ENCODE measurements at places on chromosomes 2 and 18. TPM values are rescaled to one million over a fixed set of nuclear protein-coding genes. Genes with fewer than 3 reads are reported as not detected.

GRCh38 chr18:51301376-51301775 is 103.9 kb upstream of the MEX3C start:
- DNase-seq = no peak

GRCh38 chr2:29212009-29212408 is 96.8 kb downstream of the CLIP4 start:
- no peak for DNase-seq

DNA sequence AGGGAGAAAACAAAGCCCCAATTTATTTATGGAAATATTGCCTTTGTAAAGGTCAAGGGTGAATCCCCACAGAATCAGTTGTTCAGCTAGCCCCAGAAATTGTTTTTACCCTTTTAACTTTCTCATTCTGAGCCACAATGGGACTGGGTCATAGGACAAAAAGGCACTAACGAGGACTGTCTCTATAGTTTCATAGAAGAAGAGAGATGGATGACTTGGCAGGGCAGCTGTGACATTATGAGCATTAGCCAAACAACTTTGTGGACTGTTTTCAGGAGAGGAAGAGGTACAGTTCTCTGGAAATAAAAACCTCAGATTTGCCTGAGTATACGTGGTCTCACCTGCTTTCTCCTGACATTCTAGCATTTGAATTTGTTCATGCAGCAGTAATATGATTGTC is 1155.8 kb upstream of the CHAC2 start:
- no peak for DNase-seq

GRCh38 chr18:47979611-47980200 is 49.2 kb upstream of the SMAD2 start:
- no peak for DNase-seq

GRCh38 chr2:235550378-235550760 is 56.5 kb downstream of the AGAP1 start:
- no peak for DNase-seq

The STARD6 gene
- total RNA-seq = not detected

The CNNM4 gene
- 18.9 TPM for total RNA-seq

The CXXC1 gene
- total RNA-seq = 104 TPM

DNA sequence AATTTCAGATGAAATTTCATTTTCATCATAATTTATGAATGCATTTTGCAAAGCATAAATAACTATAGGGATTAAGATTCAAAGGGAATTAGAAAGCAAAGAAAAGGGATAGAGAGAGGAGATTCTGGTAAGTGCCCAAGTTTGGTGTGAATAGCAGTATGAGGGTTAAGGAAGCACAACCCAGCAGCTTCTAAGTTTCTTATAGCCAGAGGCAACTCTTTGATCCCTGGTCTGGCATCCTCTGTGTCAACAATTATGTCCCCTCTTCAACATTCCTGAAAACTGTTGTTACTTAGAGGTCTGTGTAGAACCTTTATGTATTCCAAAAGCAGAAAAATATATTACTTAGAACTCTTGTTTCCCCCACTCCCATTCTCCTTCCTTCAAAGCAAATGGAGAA is 171.6 kb upstream of the SATB2 start:
- DNase-seq = no peak

GRCh38 chr2:11090187-11090586 is 65.1 kb upstream of the SLC66A3 start:
- no peak for DNase-seq

The TXNDC2 gene
- not detected for total RNA-seq

The PLEK gene
- 1.1 TPM for total RNA-seq

- peak; percentile 88 for DNase-seq
These were observed 43.3 kb upstream of the ZFP36L2 start for GRCh38 chr2:43269706-43270105.

The RAB17 gene
- 8.5 TPM for total RNA-seq

- DNase-seq = no peak
These were observed 588.9 kb upstream of the NRXN1 start for GRCh38 chr2:51620796-51621195.

DNA sequence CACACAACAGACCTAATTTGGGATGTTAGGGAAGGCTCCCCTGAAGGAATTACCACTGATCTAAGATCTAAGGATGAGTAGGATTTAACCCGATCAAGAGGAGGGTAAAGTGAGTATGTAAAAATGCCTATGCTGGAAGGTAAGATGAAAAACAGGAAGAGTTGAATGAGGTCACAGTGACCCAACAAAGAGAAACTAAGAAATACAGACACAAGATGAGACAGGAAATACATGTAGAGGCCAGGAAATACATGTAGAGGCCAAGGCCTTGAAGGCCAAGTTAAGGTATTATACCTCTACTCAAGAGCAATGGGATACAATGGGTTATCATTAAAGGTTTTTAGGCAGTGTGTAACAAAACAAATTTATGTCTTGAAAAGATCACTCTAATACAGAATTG is 131.6 kb upstream of the TANK start:
- no peak for DNase-seq

The NAT8 gene
- not detected for total RNA-seq

The MROH2A gene
- total RNA-seq = not detected

The CD207 gene
- 43.4 TPM for total RNA-seq

- peak; percentile 49 for DNase-seq
These were observed 38.9 kb downstream of the RHOB start for GRCh38 chr2:20485612-20486388.

- DNase-seq = no peak
These were observed 10.4 kb upstream of the KLHL30 start for GRCh38 chr2:238128061-238128440.

- DNase-seq = no peak
These were observed 48.6 kb downstream of the BIN1 start for GRCh38 chr2:127058246-127058953.

DNA sequence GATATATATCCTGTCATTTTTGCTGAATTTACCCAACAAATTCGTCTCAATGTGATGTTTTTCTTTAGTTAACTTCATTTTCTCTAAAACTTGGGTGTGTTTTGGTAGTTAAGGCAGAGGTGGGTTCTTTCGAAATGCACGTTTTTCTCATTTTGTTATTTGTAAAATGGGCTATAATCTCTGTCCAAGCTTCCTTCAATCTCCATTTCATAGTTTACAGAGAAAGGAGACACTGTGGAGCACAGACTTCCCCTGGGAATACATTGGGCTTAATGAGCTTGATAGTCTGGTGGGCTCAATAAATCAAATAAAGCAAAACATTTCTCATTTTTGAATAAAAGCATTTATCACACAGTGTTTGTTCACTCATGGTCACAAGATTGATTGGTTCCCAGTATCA is 145.1 kb downstream of the AGPS start:
- DNase-seq = no peak

The KCNIP3 gene
- total RNA-seq = 7.1 TPM

- DNase-seq = no peak
These were observed 152.2 kb downstream of the ESCO1 start for GRCh38 chr18:21448299-21448698.

The SP5 gene
- not detected for total RNA-seq

DNA sequence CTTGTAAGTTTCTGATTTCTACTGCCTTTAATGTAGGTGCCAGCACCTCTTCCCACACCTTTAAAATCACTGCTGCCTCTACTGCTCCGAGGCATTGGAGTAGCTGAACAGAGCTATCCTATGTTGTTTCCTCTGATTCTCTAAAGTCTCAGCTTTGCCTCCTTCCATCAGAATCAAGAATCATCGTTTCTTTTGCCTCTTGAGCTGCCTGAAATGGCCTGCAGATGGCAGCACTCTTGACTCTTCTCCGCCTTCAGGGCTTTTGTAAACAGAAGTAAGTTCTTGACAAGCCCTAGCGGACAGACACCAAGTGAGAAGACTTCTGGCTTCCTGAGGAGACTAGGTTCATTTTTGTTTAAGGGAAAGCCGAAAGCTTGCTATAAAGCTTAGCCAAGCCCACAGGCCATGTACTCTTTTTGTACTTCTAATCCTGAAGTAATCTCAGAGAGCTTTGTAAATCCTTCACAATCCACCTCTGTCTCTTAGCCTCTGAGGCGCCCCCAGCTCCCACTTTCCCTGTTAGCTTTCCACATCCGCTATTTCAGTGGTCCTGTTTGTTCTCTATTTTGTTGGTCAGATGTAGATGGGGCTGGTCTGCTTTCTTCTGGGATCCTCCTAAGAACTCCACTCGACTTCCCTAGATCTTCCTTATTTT is 48.4 kb downstream of the GTF3C3 start:
- no peak for DNase-seq

The DUSP2 gene
- total RNA-seq = 90.1 TPM

The DSG4 gene
- 3.2 TPM for total RNA-seq

- no peak for DNase-seq
These were observed 36.2 kb downstream of the NGEF start for GRCh38 chr2:232976666-232977437.

GRCh38 chr2:96369186-96369585 is 33.6 kb downstream of the NCAPH start:
- no peak for DNase-seq

The ATP6V1C2 gene
- total RNA-seq = 175 TPM

The SMAD4 gene
- total RNA-seq = 58.9 TPM

- no peak for DNase-seq
These were observed 174.9 kb downstream of the SEPTIN10 start for GRCh38 chr2:109438773-109439389.

- DNase-seq = no peak
These were observed 111.5 kb downstream of the MCFD2 start for GRCh38 chr2:46803911-46804670.

GRCh38 chr18:11750171-11750570 is 61.1 kb downstream of the GNAL start:
- no peak for DNase-seq

The REEP1 gene
- total RNA-seq = 5.2 TPM

The REG1B gene
- not detected for total RNA-seq

All from suprapubic skin (tissue), 4 donors.